ENCODE measurements at places on chromosomes 3 and 15.

DNA sequence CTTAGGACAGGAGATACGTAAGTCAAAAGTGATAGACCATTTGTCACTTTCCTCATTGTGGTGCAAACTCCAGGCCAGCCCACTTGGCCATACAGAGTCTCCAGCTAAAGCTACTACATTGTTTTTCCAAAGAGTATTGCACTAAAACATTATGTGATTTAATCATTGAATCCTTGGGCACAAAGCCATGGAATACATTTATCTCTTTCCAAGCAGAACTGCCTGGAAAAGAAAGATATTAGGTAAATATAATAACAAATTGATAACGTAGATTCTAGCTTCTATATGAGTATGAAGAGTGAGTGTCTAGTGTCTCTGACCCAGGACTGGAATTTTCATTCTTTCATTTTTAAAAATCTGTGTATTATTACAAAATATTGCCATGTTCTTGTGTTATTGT, 863.7 kb upstream of the SEMA6D start:
- DNase-seq = no peak

GRCh38 chr15:76328958-76329357, 7.6 kb upstream of the ISL2 start:
- DNase-seq = no peak

- no peak for DNase-seq
These were observed 1.3 kb downstream of the ADAMTS9 start for GRCh38 chr3:64686446-64686908.

- DNase-seq = no peak
These were observed 18.1 kb downstream of the ARRDC4 start for GRCh38 chr15:97978401-97979139.

GRCh38 chr3:122458992-122459391, 43.1 kb upstream of the WDR5B start:
- DNase-seq = peak; percentile 6

- no peak for DNase-seq
These were observed 1.4 kb upstream of the PRSS50 start for GRCh38 chr3:46719044-46719565.

- no peak for DNase-seq
These were observed 159.4 kb downstream of the NEK10 start for GRCh38 chr3:27209617-27210264.

- DNase-seq = no peak
These were observed 145.1 kb downstream of the LSAMP start for GRCh38 chr3:116300226-116300625.

- no peak for DNase-seq
These were observed 255.3 kb upstream of the IL12A start for GRCh38 chr3:159733194-159733860.

- peak; percentile 55 for DNase-seq
These were observed 34.8 kb upstream of the CTSH start for GRCh38 chr15:78979456-78980320.

DNA sequence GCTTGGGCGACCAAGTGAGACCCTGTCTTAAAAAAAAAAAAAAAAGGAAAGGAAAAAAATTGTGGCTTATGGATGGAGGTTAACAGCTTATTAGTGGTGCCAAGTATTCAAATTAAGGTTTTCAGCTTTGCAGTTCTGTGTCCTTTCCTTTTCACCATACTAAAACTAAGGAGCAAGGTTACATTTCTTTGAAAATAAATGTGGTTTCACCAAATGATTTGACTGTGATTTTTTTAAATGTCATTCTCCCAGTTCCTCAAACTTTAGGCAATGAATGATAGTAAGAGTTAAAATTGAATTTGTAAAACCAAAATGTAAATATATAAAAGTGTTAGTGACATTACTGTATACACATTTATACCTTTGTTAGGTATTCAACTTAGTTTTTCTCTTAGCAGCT, 9.6 kb downstream of the CHRNA5 start:
- no peak for DNase-seq

DNA sequence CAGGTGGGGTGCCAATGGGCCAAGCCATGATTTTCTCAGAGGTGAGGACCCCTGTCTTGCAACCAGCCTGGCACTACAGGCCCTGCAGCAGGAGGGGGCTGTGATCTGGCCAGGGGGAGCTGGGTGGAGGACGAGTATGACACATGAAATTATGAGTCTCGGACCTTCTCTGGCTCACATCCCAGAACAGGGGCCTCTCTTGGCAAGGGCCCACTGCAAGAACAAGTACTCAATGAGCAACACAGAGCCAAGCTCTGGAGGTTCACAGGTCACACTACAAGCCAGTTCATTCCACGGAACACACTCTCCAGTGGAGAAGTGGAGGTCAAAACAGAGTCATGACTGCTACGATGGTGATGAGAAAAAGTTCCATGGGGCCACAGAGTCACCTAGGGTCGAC, 28.3 kb downstream of the CCDC32 start:
- no peak for DNase-seq

GRCh38 chr3:123323781-123324180, 122.0 kb downstream of the SEC22A start:
- no peak for DNase-seq

- no peak for DNase-seq
These were observed 17.8 kb downstream of the ITGA11 start for GRCh38 chr15:68414206-68414555.

DNA sequence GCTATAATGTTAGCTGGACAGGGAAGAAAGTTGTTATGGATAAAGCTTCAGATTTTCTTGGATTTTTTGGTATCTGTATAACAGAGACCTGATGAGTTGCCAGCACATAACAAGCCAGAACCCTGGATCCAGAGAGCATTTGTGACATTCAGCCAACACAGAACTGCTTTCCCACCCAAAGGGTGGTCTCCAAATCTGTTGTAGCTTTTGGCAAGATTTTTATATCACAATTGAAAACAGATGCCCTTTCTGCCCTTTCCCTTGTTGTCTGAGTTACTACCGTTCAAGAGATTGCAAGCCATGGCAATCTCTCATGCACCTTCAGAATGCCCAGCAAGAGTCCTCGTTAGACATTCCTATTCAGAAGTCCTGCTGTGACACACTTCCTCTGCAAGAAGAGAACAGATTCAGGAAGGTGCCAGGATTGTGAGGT, 107.6 kb upstream of the FGF7 start:
- no peak for DNase-seq

- no peak for DNase-seq
These were observed 811.2 kb downstream of the SI start for GRCh38 chr3:164267053-164267452.

- DNase-seq = no peak
These were observed 68.1 kb downstream of the ATP10A start for GRCh38 chr15:25795061-25795460.

DNA sequence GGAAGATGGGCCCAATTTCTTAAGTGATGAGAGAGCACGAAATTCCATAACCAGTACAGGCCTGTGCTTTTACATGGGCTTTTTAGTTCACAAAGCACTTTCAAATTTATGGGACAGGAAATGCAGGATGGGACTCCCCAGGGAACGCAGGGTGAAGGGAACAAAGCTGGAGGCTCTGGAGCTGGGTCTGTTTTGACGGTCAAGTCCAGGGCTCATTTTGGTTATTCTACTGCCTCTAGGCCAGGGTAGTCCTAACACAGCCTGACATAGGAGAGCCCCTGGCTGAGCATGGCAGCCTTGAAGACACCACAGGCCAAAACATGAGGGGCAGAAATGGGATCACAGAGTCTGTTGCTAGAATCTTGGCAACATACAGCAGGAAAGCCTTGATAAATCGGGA, 33.5 kb downstream of the HCLS1 start:
- DNase-seq = no peak

- no peak for DNase-seq
These were observed 34.6 kb upstream of the DPH6 start for GRCh38 chr15:35580606-35581005.

DNA sequence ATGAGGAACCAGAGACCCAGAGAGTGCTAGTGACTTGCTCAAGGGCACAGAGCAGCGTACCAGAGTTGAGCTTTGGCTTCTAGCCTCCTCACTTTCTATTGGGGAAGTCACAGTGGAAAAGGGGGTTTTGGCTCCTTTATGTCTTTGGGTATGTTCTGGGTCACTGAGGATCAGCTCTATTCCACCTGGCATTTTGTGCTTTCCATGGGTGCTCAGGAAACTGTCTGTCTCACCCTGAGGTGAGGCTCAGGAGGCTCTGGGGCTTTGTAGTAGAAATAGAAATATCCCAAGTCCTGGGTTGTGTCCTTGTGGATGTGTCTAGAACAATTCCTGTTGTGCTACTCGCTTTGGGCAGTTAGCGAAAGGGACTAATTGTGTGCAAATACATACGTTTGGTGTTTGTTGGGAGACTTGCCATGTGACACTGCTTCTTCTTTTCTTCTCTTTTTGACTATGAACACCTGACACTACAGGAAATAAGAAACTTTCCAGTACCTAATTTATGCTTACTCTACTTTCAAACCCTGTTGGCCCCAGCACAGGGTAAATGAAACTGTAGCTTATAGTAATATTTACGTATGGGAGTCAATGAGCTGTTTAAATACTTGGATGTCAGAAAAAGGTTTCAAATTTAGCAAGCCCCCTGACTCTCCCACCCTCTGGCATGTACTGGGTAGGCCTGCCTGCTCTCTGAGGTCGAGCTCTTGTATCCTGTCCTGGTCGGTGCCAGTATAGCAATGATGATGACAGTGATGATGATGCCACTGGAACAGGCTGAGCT, 35.6 kb downstream of the SMAD3 start:
- DNase-seq = no peak

DNA sequence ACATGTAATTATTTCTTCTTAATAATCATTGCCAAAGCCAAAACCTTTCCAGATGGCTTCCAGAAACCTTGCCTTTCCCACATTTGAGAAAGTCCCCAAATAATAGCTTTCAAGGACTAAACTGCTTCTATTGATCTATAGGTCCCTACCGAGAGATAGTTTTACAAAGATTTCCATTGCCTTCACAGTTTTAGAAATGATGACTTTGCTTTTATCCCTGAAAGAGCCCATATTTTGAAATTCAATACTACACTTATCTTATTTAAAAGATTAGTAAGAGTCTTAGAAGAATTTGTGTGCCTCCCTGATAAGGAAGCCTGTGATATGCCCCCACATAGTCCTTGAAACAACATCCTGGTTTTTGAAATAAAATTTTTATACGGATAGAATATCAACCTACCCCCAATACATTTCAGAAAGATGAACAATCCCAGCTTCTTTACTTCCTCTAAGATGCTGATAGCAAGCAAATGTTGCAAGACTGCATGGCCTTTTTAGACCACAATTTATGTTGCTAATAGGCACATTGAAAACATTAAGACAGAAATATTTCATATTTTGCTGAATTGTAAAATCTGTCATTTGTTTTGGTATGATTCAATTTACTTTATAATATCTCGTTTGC, 146.3 kb downstream of the TMCO5A start:
- DNase-seq = no peak

GRCh38 chr15:65032801-65033537, 3.5 kb upstream of the MTFMT start:
- peak; percentile 27 for DNase-seq

GRCh38 chr3:174355505-174355904, 503.6 kb upstream of the NAALADL2 start:
- peak; percentile 48 for DNase-seq

DNA sequence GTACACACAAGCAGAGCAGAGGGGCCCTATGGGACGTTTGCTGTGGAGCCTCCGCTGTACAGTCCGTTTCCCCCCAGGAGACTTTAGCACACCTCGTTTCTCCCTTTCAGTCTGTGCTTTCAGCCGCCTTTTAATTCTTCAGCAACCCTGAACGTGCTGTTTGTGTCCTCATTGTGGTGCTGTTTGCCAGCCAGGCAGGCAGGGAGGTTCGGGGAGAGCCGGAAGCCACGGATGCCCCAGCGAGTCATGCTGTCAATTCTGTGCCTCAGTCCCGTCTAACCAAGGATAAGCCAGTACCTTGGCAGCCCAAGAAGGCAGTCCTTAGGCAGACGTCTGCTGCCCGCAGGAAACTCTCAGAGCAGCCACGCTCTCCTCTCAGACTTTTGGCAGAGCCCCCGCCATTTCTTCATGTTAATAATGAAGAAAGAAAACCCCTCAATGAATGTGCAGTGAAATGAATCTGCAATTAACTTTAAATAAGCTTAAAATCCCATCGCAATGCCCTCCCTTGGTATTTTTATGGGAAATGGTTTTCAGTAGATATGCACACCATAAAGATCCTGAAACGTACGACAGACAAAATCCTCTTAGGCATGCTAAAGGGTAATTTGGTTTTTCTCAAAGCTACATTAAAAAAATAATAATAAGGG, 158.6 kb downstream of the UACA start:
- peak; percentile 34 for DNase-seq

- peak; percentile 32 for DNase-seq
These were observed 2.4 kb downstream of the MUC4 start for GRCh38 chr3:195809291-195809785.

DNA sequence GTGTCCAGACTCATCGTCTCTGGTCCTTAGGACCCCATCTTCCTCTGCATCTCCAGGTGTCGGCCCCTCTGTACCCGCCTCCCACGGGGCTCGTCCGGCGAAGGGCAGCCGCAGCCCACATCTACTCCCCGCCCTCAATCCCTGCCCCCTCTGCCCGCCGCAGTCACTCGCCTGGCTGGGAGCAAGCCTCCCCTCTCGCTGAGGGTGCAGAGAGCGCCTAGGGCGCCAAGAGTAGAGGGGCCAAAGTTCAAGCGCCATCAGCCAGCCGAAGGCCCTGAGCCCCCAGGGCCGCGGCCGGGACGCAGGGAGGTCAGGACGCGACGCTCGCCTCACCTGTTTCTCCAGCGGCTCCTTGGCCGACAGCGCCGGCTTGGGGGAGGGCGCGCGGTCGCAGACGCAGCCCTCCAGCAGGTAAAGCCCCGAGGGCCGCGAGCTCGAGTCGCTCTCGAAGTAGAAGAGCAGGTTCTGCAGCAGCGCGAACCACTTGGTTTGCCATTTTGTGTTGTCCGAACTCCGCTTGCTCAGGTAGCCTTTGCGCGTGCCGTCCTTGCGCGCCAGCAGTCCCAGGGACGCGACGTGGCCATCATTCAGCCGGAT, 592 bp downstream of the RASGRF1 start:
- no peak for DNase-seq

DNA sequence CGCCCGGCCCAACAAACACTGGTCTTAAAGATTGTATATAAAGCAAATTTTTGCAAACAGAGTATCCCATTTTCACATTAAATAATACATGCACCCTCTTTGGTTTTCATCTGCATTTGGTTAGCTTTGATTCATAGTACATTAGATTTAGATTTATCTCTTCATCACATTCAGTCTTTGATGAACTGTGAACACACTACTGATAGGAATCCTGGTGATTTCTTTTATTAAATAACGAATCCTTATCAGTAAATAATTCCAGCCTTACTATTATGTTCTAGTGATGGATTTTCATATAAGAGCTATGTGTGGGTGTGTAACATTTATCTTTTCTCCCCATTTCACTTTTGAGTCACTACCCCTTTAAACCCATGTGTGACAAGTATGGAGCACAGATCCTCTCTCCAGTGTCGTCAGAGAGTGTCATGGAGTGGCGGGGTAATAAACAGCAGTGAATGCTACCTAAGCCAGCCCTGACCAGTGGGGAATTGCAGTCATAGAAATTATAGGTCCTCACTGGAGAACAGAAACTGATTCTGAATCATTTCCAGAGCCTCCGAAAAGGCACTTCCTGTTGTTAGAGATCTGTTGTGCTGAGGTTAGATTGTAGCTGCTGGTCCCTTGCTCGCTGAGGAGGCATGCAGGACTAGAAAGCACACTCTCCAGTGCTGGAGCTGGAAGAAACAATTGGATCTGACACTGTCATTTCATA, 22.0 kb downstream of the SLC7A14 start:
- DNase-seq = no peak

- no peak for DNase-seq
These were observed 11.9 kb upstream of the SRP14 start for GRCh38 chr15:40050788-40051470.

GRCh38 chr3:64796607-64797399, 109.0 kb upstream of the ADAMTS9 start:
- no peak for DNase-seq

All from NCI-H1092 treated with DMSO at 0.1 percent for 48 hours (cell line).